ENCODE measurements at places on chromosomes 4 and X.

- no peak for DNase-seq
Observed at GRCh38 chrX:123736333-123736921, 3.6 kb upstream of the THOC2 start.

- no peak for DNase-seq
Observed at GRCh38 chr4:5462896-5463295, 245.5 kb downstream of the EVC2 start.

DNA sequence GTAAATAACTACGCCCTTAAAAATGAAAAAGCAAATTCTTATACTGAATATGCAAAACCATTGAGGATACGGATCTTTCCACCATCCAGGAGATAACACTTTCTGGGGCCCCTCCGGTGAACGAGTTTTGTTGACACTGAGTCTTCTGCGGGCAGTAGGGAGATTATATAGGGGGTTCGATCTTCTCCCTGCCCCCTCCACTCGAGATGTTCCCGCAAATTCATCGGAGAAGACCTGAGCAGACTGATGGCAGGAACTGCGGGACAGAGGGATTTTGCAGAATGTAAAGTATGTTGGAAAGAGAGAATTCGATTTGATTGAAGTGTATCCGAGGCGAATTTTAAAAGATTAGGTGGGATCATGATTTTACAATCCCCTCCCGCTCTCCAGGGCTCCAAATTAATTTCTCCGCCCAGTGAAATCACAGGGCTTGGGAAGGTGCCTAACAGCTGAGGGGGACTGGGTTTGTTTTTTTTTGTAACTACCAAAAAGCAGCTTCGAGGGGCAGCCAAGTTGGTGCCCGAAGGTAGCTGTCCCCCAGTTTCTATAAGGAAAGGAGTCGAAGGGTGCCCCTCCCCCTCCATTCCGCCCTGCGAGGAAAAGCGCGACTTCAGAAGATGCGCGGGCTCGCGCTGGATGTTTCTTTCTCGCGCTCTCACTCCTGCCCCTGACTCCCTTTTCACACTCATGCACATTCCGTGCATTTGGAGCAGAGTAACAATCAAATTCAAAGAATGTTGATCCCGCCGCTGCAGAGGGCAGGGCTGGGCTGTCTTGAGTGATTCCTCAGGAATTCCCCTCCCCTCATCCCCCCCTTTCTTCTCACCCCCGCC, 1.2 kb downstream of the TMEM255A start:
- DNase-seq: peak; percentile 4

GRCh38 chr4:37976991-37977470, 16.8 kb downstream of the PTTG2 start:
- peak; percentile 79 for DNase-seq

- no peak for DNase-seq
Observed at GRCh38 chr4:178296669-178297068, 854.4 kb upstream of the AGA start.

DNA sequence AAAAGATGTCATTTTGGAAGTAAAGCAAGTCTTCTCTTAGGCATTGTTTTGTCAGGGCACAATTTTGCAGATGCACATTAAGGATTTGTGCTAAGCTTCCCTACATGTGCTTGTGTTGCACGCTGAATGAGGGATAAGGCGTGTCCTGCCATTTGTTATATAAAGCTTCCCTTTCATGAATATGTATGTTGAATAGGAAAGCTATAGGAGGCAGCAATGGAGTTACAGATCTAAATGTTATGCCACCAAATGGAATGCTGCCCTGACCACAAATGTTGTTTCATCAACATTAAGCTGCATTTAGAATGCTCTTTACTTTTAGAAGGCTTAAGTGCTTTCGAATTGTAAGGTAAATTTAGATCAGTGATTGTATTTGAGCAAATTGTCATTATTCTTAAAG, 20.9 kb downstream of the SGMS2 start:
- no peak for DNase-seq

DNA sequence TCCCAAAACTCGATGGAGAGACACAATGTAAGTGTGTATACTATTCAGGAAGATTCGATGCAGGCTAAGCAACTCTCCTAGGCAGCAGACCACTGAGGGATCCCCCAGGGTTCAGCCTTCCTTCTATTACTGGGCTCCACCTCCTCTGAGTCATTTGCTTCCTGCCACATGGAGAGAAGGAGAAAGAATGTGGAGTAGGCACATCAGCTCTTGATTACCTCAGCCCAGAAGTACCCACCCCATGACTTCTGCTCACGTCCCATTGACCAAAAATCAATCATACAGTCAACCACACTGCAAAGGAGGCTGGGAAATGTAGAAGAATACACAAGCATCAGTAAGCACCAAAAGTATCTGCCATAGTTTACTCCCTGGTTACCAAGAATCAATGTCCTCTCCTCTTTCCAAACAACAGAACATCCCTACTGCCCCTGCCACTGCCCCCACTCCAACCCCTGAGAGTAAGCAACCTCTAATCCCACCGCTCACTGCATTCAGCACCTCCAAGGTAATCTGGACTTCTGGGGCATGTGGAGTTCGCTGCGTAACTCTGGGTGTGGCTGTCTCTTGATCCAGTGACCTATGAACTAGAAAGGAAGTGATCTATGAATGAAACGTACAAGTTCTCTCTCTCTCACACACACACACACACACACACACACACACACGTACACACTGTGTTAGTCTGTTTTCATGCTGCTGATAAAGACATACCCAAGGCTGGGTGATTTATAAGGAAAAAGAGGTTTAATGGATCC, 91.2 kb upstream of the C1QTNF7 start:
- DNase-seq: no peak

- DNase-seq: no peak
Observed at GRCh38 chrX:72038016-72038415, 93.7 kb downstream of the RTL5 start.

DNA sequence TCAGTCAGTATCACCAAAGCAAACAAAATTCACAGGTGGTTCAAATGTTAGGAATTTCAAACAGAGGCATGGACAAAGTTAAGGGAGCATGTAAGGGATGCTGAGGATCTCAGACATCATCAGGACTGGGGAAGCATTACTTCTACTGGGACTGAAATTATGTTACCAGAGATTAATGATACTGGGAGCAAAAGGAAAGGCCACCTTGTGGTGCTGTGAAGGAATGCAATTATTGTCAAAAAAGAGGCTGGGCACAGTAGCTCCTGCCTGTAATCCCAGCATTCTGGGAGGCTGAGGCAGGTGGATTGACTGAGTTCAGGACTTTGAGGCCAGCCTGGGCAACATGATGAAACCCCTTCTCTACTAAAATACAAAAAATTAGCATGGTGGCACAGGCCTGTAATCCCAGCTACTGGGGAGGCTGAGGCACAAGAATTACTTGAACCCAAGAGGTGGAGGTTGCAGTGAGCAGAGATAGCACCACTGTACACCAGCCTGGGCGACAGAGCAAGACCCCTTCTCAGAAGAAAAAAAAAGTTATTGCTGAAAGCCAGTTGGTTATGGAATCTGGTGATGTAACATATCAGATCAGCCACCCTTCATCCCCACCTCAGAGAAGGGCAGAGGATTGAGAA, 954.3 kb downstream of the PCDH7 start:
- DNase-seq: no peak

- no peak for DNase-seq
Observed at GRCh38 chr4:147355032-147355656, 125.8 kb upstream of the EDNRA start.

GRCh38 chr4:74157154-74157553, 764 bp upstream of the MTHFD2L start:
- no peak for DNase-seq

DNA sequence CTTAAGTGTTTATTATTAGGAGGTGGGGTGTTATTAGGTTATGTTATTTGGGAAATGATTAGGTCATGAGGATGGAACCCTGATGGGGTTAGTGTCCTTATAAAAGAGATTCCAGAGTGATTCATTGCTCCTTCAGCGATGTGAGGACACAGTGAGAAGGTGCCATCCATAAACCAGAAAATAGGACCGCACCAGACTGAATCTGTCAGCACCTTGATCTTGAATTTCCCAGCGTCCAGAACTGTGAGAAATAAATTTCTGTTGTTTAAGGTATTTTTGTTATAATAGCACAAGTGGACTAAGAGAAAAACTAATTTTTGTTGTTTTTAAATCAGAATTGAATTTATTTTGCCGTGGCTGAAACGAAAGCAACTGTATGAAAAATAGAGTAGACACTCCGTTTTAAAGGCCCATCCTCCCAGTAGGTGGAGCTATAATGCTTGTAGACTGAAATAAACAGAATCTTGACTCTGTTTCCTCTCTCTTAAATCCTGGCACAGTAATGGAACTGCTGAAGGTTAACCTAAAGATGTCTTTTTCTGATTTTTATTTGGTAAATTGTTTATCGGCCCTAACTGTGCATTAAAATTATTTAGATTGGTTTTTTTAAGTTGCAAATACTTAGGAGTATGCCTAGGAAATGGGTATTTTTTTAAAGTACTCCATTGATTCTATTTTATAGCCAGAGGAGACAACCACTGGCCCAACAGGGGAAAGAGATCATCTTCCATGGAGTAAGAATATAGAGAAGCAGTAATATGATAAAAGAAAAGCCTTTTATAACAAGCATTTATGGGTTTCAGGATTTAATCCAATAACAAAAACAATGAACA, 133.2 kb upstream of the ADAMTS3 start:
- no peak for DNase-seq

- DNase-seq: no peak
Observed at GRCh38 chrX:143634663-143635455, 1.0 kb downstream of the SLITRK4 start.

GRCh38 chr4:118826723-118827444, 9.0 kb downstream of the SEC24D start:
- DNase-seq: no peak

GRCh38 chr4:73341454-73341853, 62.6 kb upstream of the ALB start:
- DNase-seq: no peak

GRCh38 chr4:18846313-18846712, 824.8 kb upstream of the LCORL start:
- DNase-seq: no peak

DNA sequence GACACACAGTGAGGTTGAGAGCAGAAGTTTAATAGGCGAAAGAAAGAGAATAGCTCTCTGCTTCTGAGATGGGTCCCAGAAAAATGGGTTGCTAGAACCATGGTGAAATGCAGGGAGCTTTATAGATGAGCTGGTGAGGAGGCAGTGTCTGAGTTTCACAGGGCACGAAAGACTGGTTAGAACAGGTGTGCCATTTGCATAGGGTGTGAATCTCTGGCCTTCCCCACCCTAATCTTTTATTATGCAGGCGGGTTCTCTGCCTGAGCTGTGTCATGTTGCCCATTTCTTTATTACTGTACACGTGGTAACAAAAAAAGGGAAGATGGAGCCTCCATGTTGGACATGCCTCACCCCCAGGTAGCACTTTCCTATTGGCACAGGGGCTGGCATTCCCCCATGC, 39.1 kb downstream of the FUNDC1 start:
- DNase-seq: no peak

DNA sequence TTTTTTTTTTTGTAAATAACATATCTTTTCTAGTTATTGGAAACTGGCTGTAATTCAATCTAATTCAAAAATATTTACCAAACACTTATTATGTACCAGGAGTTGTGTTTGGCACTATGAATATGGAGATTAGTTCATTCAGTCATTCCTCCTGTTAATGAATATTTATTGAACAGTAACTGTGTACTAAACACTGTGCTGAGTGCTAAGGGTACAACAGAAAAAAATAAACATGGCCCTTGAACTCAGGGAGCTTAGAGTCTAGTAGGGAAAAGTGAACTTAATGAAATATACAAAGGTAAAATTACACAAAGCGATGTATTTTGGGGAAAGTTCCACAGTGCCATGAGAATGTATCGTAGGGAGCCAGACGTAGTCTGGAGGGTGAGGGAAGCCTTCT, 87.1 kb downstream of the STK32B start:
- DNase-seq: no peak

DNA sequence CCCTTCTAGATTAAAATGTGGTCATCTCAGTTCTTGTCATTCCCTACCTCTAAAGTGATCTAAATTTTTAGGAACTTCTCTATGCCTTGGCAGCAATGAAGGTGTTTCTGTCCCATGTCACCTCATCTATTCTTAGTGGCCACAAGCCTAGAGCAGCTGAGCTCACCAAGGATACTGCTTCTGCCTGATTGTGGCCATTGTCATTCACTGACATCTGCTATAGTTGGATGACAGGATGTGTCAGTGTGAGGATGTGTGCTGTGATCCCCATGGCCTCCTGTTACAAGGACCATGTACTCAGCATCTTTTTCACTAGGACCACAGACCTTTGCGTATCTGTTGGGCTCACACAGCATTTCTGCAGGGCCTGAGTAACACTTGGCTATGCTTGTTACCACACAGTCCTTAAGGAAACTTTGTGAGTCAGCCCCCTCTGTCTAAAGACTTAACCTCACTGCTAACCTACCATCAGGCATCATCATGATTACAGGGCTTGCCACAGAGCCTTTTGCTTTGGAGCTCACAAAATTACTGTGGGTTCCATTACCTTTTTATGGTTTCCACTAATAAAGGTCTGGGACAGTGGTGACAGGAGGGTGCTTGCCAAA, 421.0 kb downstream of the ADAM29 start:
- DNase-seq: no peak

DNA sequence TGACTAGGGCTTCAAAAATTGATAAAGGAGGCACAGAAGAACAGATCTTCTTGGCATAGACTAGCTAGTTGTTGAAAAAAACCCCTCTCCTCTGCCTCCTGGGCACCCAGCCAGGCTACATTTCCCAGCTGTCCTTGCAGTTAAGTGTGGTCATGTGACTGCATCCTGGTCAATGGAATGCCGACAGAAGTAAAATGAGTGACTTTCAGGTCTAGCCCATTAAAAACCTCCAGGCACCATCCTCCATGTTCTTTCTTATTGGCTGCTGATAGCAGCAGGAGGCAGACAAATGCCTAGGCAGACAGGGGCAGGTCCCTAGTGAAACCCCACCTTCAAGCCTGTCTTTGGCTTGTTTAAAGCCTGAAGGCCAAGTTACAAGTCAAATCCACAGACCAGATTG, 35.3 kb downstream of the ATXN3L start:
- no peak for DNase-seq

DNA sequence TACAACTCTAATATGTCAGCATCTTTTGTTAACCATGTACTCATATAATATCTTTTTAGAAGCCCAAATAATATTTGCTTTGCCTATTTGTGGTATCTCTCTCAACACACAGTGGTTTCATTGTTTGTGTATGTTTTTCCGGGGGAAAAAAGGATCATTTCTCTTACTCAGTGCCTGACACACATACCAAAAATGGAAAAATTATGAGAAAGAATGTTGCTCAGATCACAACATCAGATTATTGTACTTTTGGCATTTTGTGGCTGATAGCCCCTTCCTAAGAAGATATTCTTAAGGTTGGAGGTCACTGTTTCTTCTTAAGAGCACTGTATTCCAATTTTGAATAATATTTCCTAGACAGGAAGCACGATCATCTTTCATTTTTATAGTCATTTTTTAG, 93.6 kb downstream of the PDLIM5 start:
- no peak for DNase-seq

GRCh38 chrX:148647651-148648050, 147.2 kb downstream of the AFF2 start:
- DNase-seq: no peak

DNA sequence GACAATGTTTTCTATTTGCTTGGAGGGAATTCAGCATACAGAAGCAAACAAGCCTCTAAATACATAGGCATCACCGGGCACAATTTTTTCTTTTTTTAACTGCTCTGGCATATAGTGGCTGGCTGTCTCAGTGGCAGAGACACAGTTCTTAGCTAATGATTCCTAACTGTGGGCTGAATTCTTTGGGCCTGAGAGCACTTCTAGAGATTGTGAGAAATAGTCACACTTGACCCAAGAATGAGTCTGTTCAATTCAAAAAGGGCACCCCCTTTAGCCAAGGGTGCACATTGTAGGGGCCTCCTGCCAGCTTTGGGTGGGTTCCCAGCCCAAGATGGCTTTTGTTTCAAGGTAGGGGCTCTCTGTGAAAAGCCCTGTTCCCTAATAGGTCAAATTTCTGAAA, 345.7 kb downstream of the ARHGAP10 start:
- no peak for DNase-seq
